Activated CD4-positive, alpha-beta T cell treated with anti-CD3 and anti-CD28 coated beads, Interleukin-2, amount 50 U/mL, for 1 hour (primary cell): ENCODE measurements at places on chromosomes 5 and 9.

GRCh38 chr5:130795037-130795436 lies 370.0 kb downstream of the HINT1 start:
- DNase-seq, result no peak

- no peak for DNase-seq
These were observed 167.4 kb downstream of the ZDHHC21 start for GRCh38 chr9:14525856-14526255.

- DNase-seq, result no peak
These were observed 130.8 kb downstream of the SEMA5A start for GRCh38 chr5:9415091-9415490.

DNA sequence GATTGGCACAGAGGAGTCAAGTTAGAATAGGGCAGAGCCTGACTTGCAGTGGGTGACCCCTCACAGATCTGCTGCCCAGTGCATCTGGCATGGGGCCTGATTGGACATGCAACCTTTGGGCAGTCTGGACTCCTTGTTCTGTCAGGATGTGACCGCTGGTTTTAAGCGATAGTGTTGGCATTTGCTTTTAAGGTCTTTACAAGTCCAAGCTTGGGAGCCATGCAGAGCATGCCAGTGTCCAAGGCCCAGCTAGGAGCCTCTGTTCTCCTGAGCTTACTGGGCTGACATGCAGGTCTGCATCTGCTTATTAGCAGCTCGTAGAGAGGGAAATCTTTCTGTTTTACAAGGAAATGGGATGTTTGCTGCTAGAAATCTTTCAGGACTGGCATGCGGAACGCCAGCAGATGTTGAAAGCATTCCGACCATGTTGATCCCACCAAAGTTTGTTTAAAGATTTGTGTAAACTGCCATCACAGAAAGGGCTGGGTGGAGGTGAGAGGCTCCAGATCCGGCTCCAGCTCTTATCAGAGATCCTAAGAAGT lies 27.5 kb downstream of the GADD45G start:
- no peak for DNase-seq

DNA sequence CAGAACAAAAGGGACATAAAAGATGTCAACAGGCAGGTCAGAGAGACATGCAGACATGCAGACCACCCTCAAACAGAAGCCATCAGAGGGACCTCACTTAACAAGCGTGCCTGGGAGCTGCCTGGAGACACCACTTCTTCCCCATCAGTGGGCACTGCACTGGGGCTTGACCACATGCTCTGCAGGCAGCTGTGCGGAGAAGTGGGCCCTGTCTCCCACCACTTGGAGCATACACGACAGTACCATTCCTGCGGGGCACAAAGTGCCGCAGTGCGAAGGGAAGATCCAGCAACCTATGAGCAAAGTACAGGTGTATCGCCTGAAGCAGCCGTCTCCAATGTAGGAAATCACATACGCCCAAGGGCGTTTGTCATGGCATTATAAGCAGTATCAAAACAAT lies 150.5 kb upstream of the FOXD4L5 start:
- DNase-seq, result no peak
